ENCODE measurements at places on chromosomes 2 and 18.

DNA sequence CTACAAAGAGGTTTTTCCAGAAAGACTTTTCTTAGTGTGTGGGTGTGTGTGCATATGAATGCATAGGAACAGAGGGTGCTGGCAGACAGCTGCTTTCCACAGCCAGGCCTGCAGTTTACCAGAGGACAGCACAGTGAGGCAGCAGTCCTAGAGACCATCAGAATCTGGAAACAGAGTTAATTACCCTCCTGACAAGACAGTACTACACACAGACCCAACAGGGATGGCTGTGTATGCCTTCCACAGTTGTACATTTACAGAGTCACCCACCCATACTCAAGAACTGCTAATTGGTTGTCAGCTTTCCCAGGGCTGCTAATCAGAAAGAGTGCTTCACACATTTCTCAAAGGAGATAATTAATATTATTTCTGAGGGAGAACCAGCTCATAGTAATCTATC lies 104.7 kb downstream of the FEZ2 start:
- DNase-seq, result no peak

DNA sequence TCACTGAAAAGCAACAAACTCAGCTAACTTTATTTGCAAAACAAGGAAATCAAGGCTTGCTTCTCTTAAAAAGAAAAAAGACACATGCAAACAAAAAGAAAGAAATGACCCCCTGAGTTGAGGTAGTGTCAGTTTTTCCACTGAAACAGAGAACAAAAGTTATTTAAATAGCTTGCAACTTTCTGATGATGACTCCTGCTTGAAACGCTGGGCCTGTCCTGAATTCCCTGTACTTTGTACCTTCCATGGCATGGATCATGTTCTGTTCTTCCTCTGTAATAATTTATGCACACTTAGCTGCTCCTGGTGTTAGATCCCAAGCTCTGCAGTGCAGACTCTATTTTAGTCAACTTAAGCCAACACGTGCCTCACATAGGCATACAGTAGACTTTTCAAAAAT lies 84.0 kb downstream of the SKA1 start:
- no peak for DNase-seq

DNA sequence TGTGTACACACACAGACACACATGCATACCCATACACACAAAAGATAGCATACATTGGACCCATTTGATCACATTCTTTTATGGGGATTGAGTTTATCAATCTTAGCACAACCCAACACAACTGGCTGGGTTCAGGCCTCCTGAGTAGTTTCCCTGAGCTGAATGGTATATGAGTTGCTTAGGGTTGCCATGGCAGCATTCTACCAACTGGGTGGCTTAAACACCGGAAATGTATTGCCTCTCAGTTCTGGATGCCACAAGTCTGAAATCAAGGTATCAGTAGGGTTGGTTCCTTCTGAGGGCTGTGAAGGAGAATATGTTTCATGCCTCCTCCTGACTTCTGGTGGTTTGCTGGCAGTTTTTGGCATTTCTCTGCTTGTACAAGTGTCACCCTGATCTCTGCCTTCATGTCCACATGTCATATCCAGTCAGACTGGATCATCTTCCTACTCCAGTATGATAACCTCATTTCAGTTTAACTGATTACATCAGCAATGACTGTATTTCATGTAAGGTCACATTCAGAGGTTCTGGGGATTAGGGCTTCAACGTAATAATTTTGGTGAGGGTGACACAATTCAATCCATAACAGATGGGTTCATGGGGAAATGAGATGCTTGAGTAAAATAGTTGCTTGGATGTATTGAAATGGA lies 212.7 kb downstream of the KCNE4 start:
- no peak for DNase-seq

- DNase-seq, result no peak
Observed at GRCh38 chr18:3388980-3389379, 61.0 kb upstream of the TGIF1 start.

Measured in NCI-H1092 (cell line).